ENCODE measurements at places on chromosomes 3 and 15.

DNA sequence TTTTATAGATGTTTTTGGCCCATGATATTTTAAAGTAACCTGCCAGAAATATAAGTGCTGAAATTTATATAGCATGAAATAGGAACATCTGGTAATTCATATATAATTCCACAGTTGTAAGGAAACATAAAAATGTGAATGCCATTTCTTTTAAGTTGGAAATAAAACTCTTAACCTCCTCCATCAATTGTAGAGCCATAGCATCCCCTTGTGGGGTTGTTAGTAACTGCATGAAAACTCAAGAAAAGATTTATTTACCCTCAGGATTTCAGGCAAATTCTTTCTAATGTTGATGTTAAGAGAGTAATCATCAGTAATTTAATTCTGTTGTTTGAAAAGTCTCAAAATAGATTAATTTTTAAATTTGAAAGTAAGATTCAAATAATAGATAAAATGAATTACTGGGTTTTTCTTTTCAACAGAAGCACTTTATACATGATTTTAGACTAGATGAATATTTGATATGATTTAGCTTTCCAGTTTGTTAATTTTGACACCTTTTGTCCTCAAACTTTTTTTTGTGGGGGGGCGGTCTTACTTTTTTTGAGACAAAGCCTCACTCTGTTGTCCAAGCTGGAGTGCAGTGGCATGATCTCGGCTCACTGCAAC is 74.7 kb downstream of the RASA2 start:
- no peak for DNase-seq

DNA sequence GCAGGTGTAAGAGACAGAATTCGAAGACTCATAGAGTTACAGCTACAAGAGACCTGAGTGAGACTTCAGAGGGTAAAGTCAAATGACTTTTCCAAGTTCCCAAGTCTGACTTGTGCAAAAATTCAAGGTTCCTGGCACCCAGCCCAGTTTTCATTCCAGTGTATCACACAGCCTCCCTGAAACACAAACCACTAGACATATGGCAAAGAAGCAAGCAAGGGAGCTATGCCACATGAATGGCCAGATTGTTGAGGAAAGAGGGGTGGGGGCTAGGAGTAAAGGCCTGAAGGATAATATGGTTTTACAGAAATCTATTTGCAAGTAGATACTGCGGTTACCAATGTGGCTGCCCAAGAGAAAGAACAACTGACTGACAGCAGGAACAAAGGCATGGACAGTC is 301.2 kb downstream of the MECOM start:
- no peak for DNase-seq

DNA sequence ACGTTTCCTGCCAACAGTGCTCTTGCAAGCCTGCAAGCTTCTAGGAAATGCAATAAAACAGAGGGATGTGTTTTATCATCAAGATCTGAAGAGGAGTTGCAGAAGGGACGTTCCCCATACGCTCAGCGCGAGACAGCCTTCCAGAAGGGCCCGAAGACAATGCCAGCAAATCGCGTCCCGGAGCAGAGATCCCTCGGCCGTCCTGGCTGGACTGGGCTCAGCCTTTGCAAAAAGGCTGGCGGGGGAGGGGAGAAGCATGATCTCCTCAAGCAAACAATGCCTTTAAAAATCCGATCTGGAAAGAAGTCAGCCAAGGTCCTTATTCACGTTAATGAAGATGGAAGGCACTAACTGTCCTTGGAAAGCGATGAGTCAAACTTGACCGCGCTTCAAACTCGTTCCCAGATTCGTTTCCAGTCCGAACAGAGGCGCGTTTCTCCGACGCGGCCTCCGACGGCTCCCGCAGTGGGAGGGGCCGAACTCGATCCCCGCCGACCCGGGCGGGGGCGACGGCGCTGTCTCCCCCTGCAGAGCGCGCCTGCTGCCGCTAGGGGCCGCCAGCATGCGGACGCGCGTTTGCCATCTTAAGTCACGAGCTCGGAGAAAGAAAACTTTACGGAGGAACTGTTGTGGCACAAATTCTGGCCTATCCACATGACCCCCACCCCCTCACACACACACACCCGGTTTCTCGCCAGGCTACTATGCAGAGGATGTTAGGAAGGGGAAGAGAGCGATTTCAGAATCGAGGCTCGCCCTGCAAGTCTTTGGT is 5.5 kb downstream of the BCL6 start:
- DNase-seq: peak; percentile 46

- DNase-seq: no peak
Observed at GRCh38 chr3:27201492-27201891, 167.7 kb downstream of the NEK10 start.

DNA sequence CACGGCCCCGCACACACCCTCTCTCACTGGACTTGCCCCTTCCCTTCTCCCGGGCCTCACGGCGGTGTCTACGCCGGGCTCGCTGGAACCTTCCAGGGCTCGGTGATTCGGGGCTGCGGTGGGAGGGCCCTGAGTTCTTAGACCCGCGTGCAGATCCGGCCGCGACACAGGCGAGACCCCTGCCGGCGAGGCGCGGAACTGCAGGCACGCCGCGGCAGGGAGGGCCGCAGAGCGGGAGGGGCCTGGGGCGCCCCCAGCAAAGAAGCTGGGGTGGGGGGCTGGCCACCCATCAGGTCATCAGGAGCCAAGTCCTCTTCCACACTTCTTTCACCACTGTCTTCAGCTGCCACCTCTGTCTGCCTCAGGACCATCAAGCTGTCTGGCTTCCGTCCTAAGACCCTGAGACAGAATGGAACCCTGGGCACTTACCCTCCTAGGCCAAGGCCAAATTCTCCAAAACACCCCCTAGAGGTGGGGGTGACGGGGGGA is 164.5 kb downstream of the XXYLT1 start:
- peak; percentile 25 for DNase-seq

GRCh38 chr15:43769584-43770228 is 7.1 kb downstream of the ELL3 start:
- no peak for DNase-seq

DNA sequence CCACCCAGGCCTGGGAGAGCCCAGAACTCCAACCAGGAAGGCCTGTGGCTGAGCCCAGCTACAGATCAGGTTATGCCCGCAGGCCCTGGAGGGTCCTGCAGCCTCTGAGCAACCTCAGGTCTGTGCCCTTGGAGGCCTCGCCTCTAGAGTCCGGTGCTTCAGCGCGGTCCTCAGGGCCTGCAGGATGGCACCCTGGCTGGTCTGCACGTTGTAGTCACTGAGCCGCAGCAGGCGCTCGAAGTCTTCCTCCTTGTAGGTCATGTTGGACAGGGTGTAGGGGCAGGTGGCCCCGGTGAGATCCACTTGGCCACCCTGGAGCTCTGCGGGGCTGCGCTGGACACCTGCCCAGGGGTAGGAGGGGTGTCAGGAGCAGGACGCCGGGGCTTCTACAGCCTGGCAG is 25.8 kb downstream of the PLA2G4D start:
- DNase-seq: no peak

- no peak for DNase-seq
Observed at GRCh38 chr3:127306361-127307111, 18.7 kb upstream of the PRR20G start.

DNA sequence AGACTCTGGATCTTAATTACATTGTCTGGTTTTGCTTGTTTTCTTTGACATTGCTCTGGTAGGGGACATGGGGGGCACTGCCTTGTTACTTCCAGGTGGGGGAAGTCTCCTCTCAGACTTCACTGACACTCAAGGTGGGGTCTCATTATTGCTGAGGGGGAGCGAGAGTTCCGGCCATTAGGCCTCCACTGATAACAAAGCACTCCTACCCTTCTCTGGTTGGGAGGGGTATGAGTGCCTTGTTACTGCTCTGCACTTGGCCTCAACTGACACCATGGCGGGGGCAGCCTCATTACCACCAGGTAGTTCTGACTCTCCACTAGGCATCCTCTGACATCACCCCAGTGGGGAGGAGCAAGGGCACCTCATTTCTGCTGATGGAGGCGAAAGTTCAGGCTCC is 25.7 kb downstream of the SH3GL3 start:
- no peak for DNase-seq

DNA sequence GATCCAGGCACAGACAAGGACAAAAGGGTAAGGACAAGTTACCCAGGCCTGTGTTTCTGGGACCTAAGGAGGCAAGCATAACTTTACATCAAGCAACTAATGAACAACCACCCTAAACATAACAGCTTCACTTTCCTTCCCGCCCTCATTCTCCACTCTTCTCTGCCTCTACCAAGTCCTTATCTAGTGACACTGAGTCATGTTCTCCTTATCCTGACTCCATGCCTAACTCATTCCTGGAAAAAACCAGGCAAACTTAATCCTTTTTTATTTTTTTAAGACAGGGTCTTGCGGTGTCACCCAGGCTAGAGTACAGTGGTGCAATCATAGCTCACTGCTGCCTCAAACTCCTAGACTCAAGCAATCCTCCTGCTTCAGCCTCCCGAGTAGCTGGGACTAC is 44.5 kb downstream of the TMEM44 start:
- no peak for DNase-seq

- DNase-seq: no peak
Observed at GRCh38 chr15:40290918-40291574, 8.2 kb upstream of the ANKRD63 start.

- no peak for DNase-seq
Observed at GRCh38 chr3:44939581-44940036, 36.4 kb downstream of the ZDHHC3 start.

GRCh38 chr3:184377374-184377773 is 633 bp downstream of the THPO start:
- no peak for DNase-seq

DNA sequence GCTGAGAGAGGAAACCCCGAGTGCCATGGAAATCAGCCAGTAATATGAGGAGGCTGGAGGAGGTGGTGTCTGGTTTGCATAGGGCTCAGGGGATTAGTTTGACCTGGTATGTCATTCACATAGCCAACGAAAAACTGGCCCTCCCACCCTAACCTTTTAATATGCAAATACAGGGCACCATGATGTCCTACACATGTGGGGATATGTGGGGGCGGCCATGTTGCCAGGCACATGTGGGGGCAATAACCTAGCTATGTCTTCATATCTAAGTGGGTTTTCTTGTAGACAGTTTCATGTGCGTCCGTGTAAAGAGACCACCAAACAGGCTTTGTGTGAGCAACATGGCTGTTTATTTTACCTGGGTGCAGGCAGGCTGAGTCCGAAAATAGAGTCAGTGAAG is 110.1 kb downstream of the MOBP start:
- DNase-seq: no peak

GRCh38 chr3:113537155-113537554 is 4.8 kb downstream of the SIDT1 start:
- no peak for DNase-seq

- DNase-seq: no peak
Observed at GRCh38 chr3:37139567-37140052, 34.8 kb downstream of the LRRFIP2 start.

DNA sequence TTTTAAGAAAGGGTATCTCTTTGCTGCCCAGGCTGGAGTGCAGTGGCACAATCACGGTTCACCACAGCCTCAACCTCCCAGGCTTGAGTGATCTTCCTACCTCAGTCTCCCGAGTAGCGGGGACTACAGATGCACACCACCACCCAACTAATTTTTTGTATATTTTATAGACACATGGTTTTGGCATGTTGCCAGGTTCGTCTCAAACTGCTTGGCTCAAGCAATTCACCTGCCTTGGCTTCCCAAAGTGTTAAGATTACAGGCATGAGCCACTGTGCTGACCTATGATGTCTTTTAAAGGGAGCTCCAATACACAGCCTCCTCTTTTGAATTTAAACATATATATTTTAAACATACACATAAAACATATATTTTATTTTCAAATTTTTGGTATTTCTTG is 60.9 kb downstream of the SLC9C1 start:
- DNase-seq: no peak

- no peak for DNase-seq
Observed at GRCh38 chr3:139430493-139430892, 41.0 kb upstream of the COPB2 start.

DNA sequence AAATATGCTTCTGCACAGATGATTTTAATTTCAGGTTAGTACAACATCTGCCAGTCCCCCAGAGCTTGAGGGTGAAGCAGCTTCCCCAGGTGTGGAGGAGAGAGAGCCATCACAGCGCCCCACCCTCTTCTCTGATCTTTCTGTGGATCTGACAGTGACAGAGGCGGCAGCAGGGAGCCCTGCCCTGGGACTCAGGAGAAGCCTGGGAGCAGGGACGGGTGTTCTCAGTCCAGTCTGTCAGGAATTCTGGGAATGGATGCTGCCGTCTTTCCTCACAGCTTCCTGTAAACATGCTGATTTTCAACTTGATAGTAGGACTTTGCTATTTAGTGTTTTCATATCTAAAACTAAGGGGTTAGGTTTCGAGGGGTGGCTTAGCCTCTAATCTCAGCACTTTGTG is 11.4 kb upstream of the RAB8B start:
- DNase-seq: no peak

DNA sequence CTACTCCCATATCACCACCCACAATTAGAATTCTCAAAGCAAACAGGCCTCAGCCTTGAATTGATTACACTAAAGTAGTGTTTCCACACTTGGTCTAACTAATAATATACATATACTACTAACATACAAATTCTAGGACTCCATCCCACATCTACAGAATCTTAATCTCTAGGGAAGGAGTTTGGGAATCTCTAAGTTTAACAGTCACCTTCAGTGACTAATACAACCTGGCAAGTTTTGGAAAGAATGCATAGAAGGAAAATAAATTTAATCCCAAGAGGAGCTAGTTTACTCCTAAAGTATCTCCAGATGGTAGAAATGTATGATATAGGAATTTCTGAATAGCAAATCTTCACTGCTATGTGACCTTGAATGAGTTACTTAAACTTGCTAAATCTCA is 9.1 kb downstream of the CLPX start:
- no peak for DNase-seq

DNA sequence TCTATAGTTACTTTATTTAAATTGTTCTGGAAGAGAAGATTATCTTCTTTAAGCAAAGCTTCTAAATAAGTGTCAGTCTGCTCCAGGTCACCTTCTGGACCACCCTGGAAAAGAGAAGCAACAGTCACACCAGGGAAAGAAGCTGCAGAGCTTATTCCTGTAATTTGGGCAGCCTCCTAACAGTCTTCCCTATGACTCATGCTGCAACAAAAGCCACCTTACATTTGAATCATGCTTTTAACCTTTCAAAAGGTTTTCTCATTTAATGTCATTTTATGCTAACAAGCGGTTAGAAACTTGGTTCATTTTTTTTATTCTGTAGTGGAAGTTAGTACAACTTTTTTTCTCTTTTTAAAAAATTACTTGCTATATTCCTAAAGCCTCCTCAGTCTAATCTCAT is 5.3 kb upstream of the GUCA1C start:
- DNase-seq: no peak

GRCh38 chr15:70514251-70514650 is 249.1 kb downstream of the UACA start:
- DNase-seq: no peak

DNA sequence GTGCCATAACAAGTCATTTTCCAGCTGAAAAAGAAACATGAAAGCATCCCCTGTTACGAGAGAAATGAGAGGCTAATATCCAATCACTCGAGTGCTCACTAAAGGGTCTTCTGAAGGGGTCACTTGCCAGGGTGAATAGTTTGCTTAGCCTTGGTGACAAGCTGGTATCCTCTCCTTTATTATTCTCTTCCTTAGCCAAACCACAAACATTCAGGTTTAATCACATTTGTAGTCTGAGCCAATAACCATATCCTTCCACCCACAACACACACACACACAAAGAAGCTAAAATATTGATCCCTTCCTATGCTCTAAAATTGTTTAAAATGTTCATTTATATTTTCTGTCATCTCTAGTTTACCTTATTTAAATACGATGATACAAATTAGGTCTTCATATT is 240.5 kb upstream of the TMCO5A start:
- no peak for DNase-seq

- DNase-seq: no peak
Observed at GRCh38 chr3:121606106-121606505, 12.9 kb downstream of the FBXO40 start.

- DNase-seq: no peak
Observed at GRCh38 chr3:191030491-191030890, 168.0 kb upstream of the GMNC start.
